ENCODE measurements at places on chromosomes 12 and 14.

- peaks cover 12% of the 10 kb centered on the region for H3K36me3 ChIP-seq
- no peak for DNase-seq
- H3K4me1 ChIP-seq = peaks cover 16% of the 10 kb centered on the region
- no peak overlapping the region for H3K4me3 ChIP-seq
Measured at GRCh38 chr12:111417784-111418593, 12.3 kb downstream of the SH2B3 start.

DNA sequence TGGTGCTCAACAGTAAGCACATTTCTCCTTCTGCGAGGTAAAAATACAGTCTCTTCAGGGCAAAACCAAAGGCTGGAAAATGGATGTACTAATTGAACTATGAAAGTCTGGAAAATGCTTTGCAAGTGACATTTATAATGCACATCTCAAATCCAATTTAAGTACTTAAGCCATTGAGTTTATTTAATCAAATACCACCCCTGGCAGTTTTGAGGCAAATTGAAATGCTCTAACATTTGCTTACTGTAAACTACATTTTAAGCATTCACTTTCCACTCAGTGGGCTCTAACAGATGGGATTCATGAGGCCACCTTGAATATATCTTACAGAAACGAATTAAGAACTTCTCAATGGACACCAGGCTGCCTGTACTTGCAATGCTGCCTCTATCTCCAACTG is 69.7 kb downstream of the HELB start:
- H3K27ac ChIP-seq = no peak overlapping the region
- H3K4me3 ChIP-seq = no peak overlapping the region
- H3K36me3 ChIP-seq = no peaks in the 10 kb centered on the region
- no peaks in the 10 kb centered on the region for H3K4me1 ChIP-seq

- no peaks in the 10 kb centered on the region for H3K4me1 ChIP-seq
- no peak overlapping the region for H3K4me3 ChIP-seq
- no peak overlapping the region for H3K27ac ChIP-seq
- no peaks in the 10 kb centered on the region for H3K36me3 ChIP-seq
Measured at GRCh38 chr12:102903337-102904007, 13.6 kb downstream of the PAH start.

- peak overlapping the region; percentile 37 for H3K4me3 ChIP-seq
- peaks cover 95% of the 10 kb centered on the region for H3K27me3 ChIP-seq
- no peak overlapping the region for H3K27ac ChIP-seq
- peaks cover 38% of the 10 kb centered on the region for H3K4me1 ChIP-seq
- no peaks in the 10 kb centered on the region for H3K36me3 ChIP-seq
Measured at GRCh38 chr12:49345051-49345824, 1.4 kb upstream of the DNAJC22 start.
